ENCODE measurements at places on chromosomes 3 and 15.

DNA sequence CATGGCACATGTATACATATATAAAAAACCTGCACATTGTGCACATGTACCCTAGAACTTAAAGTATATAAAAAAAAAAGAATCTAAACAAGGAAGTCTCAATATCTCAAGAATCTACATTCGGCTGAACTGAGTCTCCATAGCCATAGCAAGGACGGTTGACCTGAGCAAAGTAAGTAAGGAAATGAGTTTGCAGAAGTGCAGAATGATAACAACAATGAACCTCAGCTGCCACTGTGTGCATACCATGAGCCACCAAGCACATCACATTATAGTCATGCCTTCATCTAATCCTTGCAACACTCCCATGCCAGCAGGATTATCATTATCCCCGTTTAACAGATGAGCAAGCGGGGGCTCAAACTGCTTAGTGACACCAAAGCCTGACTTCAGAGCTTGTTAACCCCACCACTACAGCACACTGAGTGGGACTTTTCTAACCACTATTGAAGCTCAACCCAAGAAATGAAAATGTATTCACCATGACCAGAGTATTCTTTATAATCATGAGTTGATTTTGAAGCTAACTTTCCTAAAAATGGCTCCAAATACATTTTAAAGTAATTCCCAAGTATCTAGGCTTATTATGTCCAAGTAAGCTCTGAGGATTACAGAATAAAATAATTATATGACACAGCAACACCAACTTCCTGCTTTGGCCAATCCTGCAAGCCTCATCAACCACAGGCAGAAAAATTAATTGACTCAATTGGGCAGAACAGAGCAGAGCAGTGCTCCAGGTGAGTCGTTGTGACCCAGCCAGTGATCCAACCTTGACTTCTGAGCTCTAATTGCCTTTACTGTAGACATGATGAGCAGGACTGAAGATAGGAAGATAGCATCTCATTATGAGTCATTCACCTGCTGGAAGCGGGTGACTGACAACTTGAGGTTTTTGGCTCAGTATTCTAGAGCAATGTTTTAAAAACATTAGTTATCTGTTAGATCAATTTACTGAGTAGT, 47.3 kb upstream of the IL12A start:
- DNase-seq, result no peak

DNA sequence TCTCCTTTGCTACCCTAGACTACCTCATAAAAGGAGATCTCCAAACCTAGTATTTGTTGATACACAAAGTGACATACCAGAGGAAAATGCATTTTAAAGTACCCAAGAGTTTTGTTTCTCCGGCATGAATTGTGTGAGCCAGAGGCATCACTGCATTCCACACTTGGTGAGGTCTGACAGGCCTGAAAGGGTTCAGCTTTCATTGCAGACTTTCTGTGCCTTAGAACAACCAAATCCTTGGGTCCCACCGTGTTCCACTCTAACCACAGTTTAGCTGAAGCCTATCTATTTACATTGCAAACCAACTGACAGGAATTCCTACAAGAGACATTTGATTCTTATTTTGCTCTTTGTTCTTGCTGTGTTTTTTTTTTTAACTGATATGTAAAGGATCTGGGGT, 21.0 kb upstream of the EID1 start:
- no peak for DNase-seq

GRCh38 chr3:101065962-101066361, 72.7 kb upstream of the ABI3BP start:
- no peak for DNase-seq

DNA sequence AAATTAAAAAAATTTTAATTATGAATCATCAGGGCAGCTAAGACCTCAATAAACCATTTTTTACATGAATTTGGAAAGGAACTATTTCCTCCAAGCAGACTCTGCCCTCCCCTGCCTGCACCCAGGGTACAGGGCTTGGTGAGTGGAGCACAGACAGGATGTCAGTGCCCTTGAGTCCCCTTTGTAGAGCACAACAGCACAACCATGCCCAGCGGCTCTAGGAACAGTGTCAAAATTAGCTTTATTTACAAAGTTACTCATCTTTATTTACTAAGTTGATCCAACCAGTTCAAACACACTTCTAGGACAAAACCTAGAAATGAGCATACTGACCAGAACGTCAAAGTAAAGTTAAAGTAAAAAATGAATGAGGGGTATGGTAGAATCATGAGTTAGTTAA, 90.6 kb upstream of the TSC22D2 start:
- no peak for DNase-seq

Measured in activated gamma-delta T cell treated with Interleukin-2 at 50 U/mL for 16 hours (primary cell).